Stimulated activated CD8-positive, alpha-beta memory T cell treated with anti-CD3 and anti-CD28 coated beads, Interleukin-15, amount 100 ng/mL, for 1 hour (primary cell): ENCODE measurements at places on chromosomes 1 and 21.

- no peak for DNase-seq
Observed at GRCh38 chr1:115456441-115456961, 118.5 kb upstream of the NGF start.

DNA sequence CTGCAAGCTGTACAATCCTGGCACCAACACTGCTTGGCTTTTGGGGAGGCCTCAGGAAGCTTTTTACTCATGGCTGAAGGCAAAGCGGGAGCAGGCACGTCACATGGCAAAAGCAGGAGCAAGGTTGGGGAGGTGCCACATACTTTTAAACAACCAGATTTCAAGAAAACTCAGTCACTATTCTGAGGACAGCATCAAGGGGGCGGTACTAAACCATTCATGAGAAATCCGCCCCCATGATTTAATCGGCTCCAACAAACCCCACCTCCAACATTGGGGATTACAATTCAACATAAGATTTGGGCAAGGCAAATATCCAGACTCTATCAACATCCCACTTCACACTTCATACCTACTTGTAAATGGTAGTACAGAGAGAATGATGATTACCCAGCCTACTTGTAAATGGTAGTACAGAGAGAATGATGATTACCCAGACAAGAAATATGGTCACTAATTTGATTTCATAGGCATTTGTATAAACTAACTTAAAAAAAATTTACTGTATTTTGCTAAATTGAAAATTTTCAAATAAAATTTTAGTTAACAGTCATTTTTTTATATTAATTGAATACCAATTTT, 24.9 kb downstream of the ATP5PF start:
- no peak for DNase-seq

DNA sequence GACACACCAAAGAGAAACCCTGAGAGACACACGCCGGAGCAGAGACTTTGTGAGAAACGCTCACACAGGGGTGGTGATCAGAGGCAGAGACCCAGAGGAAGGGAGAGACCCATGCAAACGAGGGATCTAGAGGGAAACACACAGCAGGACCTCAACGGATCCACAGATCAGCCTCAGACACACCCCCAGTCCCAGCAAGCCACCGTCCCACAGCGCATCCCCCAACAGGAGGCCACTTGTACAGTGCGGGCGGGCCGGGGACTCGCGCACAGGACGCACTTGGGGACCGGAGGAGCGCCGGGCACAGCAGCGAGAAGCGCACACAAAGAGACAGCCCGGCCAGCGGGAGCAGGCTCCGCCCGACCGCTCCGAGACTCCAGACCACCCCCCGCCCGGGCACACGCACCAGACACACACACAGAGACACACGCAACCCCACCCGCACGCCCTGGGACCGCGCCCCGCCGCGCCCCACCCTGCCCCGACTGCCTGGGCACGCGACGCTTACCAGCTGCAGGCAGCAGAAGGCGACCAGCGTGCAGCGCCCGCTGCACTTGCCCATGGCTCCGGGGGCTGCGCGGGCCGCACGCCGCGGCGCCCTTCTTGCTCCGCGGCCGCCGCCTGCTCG, 587 bp downstream of the NKAIN1 start:
- DNase-seq, result no peak

DNA sequence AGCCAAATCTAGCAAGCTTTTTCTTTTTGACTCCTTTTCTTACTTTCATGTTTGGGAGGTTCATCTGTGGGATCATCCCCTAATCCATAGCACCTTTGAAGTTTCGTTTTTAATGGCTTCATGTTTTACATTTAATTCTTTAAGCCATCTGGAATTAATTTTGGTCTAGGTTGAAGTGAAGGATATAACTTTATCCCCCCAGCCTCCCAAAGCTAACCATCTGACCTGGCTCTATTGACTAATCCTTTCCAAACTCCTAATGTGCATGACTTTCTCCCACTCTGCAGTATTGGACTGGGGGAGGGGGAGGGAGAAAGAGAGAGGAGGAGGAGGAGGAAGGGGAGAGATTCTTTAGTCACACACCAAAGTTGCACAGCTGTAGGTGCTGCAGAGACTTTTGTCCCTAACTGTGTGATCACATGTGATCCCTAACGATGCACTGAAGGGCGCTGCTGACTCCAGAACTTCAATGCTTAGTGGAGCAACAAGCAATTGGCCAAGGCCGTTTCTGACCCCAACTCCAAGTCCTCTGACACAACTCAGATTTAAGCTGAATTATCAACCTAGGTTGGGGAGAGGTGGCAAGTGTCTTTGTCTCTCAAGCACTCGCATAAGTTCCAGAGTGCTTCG, 191.6 kb downstream of the HUNK start:
- DNase-seq, result no peak

- DNase-seq, result no peak
Observed at GRCh38 chr1:70382682-70383081, 28.2 kb upstream of the ANKRD13C start.

DNA sequence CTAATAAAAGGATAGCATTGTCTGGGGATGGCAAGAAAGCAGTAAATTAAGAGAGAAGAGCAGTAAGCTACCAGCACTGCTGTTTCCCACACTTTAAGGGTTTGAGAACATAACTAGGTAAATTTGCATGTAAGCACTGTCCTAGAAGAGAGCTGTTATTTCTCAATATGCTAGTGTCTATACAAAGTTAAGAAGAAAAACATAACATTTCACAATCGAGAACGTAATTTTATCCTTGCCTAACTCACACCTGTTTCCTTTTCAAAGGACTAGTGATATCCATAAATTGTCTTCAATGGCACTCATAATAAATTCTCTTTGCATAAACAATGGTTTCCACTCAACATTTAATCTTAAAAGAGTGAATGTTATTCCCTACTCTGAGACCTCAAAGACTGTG, 576.0 kb downstream of the PTBP2 start:
- DNase-seq, result no peak

DNA sequence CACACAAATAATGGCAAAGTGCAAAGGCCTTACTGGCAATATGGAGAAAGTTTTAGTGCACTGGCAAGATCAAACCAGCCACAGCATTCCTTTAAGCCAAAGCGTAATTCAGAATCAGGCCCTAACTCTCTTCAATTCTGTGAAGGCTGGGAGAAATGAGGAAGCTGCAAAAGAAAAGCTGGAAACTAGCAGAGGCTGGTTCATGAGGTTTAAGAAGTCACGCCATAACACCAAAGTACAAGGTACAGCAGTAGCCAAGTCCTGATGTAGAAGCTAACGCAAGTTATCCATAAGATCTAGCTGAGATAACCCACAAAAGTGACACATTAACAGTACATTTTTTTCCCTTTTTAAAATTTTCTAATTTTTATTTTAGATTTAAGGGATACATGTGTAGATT, 57.1 kb downstream of the SLC27A3 start:
- no peak for DNase-seq

- DNase-seq, result no peak
Observed at GRCh38 chr1:202154766-202155477, 5.5 kb downstream of the PTPN7 start.

DNA sequence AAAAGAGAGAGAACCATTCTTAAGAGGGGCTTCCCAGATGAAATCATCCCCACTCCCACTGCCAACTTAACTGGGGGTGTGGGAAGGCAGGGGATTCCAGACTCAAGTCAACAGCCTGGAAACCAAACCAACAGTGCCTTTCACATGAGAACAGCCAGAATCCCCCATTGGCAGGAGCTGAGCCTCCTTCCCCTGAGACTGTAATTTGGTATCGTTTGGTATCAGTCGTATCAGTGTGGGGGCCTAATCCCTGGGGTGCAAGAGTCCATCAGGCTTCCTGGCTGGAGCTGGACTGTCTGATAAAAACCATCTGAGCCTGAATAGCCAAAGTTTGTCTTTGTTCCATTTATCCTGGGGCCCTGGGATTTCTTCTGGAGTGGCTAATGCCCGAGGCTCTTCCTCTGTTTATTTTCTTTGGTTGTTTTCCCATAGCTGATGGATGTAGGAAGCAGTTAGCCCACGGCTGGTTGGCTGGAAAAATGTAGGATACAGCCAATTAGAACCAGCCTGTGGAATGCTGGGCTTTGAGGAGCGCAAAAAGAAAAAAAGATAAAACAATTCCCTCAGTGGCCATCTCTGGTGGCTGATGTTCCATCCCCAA, 84.6 kb downstream of the LAMC2 start:
- no peak for DNase-seq

- DNase-seq, result no peak
Observed at GRCh38 chr1:212452323-212453155, 19.8 kb downstream of the NENF start.

DNA sequence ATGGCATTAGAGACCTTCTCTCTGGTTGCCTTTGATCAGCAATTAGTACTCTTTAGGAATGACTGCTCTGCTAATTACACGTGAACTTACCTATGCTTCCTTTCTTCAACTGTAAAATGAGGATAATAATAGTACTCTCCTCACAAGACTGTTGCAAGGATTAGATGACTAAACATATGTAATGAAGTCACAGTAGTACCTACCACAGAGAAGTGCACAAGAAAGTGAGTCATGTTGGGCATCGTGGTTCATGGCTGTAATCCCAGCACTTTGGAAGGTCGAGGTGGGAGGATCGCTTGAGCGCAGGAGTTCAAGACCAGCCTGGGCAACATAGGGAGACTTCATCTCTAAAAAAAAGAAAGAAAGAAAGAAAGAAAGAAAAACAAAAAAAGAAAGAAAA, 68.1 kb upstream of the AK4 start:
- DNase-seq, result no peak

DNA sequence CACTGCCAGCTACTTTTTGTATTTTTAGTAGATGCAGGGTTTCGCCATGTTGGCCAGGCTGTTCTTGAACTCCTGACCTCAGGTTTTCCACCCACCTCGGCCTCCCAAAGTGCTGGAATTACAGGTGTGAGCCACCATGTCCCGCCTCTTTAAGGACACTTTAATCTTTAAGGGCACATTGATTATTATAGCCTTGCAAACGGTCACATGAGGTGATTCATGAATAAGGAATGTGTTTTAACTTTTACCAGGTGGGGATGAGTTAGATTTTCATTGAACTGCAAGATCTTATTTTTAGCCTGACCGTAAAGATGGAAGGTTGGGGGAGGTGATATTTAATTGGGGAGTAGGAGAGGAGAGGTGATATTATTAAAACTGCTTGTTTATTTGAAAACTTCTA, 61.9 kb downstream of the TBCE start:
- DNase-seq, result no peak

DNA sequence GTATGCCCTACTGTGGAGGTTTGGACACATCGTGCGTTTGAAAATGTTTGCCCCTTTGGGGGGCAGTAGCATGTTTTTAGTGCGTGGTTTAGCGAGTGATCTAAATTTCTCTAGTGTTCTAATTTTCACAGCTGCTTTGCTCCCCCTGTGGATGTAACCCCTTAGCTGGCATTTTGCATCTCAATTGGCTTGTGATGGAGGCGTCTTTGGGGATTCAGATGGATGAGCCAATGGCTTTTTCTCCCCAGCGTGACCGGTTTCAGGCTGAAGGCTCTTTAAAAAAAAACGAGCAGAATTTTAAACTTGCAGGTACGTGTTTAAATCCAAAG, 836 bp downstream of the CDC7 start:
- no peak for DNase-seq

DNA sequence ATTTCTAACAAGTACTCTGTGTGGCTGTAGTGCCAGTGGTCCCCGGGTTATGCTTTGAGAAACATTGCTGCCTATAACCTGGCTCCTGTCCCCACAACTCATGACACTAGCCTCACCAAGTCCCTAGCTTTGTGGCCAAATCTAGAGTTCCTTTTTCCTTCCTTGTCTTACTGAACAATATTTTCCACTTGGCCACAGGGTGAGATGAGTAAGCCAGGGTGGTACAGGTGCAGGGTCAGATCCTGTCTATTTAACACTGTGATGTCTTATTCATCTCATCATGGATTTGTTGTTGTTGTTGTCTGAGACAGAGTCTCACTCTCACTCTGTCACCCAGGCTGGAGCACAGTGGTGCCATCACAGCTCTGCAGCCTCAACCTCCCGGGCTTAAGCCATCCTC, 18.6 kb downstream of the ARMH1 start:
- no peak for DNase-seq

DNA sequence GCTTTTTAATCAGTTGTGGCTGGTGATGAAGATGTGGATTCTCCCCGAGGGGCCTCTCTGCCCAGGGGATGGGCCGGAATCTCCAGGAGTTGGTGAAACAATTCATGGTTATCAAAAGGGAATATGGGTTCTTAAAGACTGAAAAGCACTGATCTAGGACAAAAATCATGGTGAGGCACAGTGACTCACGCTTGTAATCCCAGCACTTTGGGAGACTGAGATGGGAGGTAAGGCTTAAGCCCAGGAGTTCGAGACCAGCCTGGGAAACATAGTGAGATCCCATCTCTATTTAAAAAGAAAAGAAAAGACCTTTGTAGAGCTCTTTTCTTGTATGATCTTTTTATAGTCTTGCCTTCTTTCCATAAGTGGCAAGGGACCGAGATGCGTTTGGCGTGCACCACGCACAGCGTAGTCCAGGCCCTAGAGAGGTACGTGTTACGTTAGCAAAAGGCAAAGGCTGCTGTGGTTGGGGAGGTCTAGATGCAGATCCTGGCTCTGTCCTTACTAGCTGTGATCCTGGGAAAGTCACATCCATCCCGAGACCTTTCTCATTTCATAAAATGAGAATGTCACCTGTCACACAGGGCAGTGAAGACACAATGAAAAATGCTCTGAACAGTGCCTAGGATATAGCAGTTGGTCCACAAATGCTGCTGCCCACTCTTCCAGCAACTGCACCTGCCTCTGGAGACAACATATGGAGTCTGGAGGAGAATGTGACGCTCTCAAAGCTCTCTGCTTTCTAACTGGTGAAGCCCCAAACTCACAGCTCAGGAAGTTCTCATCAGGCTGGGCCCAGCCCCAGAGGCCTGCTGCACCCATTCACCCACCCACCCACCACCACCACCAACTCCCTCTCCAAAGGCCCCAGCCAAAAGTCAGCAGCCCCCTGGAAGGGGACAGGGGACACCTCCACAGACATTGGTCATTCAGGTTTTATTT, 54.8 kb downstream of the KIF21B start:
- no peak for DNase-seq

DNA sequence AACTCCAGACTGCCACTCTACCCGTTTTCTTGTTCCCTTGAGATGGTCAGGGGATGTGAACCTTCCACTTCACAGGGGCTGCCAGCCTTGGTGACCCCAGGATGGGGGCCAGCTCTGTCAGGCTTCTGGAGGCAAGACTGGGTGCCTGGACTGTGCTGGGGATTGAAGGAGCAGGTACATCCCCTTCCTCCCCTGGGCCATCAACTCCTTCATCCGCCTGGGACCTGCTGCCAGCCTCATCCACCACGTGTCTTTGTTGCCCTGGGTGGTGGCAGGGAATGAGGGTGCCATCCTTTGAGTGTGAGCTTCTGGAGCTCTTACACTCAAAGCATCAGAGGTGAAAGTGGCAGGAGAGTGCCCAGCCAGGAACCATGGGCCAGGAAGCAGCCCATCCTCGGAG, 139.6 kb downstream of the IGSF21 start:
- no peak for DNase-seq

- no peak for DNase-seq
Observed at GRCh38 chr1:17700945-17701810, 54.0 kb upstream of the ACTL8 start.
